ENCODE measurements at places on chromosomes 16 and 17.

DNA sequence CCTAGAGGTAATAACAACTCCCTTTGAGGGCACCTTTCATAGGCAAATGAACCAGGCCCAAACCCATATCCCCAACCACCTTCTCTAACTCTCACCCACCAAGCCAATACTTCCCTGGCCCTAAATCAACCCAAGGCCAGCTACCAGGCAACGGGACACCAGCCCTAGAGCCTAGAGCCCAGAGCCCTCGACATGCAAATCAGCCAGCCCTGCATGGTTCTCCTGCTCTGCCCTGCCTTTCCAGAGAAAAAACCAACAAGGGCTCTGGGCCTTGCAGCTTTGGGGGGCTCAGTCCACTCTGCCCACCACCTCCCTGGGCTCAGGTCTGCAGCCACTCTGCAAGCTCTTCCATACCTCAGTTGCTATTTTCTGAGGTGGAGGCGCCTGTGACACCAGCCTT is 55.0 kb downstream of the PITPNM3 start:
- no peak for DNase-seq

DNA sequence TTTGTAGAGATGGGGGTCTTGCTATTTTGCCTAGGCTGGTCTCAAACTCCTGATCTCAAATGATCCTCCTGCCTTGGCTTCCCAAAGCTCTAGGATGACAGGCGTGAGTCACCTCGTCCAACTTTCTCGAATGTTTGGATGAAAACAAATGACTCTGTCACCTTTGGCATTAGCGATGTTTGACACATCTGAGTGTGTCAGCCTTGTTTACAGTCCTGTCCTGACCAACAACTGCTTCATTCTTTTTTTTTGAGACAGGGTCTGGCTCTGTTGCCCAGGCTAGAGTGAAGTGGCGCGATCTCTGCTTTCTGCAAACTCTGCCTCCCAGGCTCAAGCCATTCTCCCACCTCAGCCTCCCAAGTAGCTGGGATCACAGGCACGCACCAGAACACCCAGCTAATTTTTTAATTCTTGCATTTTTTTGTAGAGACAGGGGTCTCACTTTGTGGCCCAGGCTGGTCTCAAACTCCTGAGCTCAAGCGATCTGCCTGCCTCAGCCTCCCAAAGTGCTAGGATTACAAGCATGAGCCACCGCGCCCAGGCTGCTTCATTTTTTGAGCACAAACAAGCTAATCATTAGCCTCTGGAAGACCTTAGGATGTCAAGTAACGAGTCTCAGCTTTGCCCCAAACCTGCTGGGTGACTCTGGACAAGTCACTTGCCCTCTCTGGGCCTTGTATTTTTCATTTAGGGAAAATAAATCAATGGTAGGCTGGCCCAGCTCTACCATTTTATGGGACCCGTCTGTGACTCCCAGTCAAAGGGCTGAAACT is 7.4 kb downstream of the MYH11 start:
- no peak for DNase-seq

DNA sequence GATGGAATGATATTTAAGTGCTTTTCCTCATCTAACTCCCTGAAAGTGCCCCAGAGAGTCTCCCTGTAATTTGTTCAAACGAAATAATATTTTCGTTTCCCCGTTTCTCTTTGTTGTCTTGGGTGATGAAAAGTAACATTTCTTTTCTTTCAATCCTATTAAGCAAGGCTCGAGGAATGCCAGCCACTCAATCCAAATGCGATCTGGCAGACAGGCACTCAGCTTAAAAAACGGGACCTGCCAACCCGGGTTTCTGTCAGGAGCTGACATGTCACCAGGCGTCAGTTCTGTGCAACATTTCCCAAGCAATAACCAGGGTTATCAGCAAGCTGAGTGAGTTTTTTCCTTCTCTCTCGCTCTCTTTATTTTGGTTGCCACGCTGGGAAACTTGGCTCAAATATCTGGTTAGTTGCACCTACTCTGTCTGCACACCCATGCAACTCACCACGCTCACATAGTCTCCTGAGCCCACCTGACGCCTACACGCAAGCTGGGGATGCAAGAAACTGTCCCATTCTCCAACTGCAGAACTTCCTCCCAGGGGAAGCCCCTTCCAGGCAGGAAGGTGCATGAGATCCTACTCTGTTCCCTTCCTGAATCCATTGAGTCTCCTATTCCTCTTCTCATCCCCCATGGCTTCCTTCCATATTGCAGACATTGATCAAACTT is 208.2 kb downstream of the C16orf78 start:
- DNase-seq, result no peak

- DNase-seq, result no peak
These were observed 6.5 kb downstream of the TUBG2 start for GRCh38 chr17:42665581-42666001.

DNA sequence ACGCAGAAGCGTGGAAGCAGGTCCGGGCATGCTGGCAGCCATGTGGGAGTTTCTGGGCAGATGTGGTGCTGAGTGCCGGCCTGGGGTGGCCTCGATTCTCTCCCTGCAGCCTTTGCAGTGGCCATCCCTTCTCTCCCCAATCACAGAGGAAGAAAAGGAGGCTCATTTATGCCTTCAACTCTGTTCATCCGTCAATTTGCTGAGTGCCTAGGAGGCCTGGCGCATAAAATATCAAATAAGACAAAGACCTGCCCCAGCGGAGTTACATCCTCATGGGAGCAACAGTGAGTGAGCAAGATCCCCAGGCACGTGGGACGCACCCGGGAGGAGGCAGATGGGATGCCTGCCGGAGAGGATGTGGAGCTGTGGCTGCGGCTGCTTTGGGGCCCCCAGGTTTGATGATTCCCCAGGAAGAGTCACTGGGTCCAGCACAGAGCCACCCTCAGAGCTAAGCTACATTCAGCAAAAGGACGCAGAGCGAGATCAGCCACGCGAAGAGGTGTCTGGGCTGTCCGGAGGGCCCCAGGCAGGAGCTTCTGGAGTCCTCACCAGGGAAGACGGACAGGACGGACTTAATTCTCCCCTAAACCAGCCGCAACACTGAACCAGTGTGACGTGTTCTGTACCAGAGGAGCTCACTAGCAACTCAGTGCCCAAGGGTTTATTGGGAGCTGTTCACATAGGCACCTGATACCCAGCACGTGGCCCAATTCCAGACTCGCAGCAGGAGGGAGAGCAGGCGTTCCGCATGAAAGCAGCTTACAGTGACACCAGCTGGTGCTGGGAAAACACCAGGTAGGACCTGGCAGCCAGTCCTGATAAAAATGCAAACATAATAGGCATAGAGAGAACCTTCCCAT is 11.3 kb downstream of the CA5A start:
- DNase-seq, result no peak

- DNase-seq, result no peak
These were observed 63.4 kb downstream of the ADCY9 start for GRCh38 chr16:4052801-4053293.
